ENCODE measurements at places on chromosomes 5 and 9. TPM values are rescaled to one million over a fixed set of nuclear protein-coding genes. Genes with fewer than 3 reads are reported as not detected.

NIPAL4 gene
- not detected for total RNA-seq

C5orf58 gene
- total RNA-seq: not detected

FAM153A gene
- total RNA-seq: not detected

NEUROG1 gene
- total RNA-seq: not detected

ANKRD34B gene
- total RNA-seq: not detected

SPATA31E1 gene
- 0.59 TPM for total RNA-seq

NTNG2 gene
- 0.37 TPM for total RNA-seq

MELK gene
- 38.9 TPM for total RNA-seq

FBP2 gene
- under 0.01 TPM for total RNA-seq

Data from subcutaneous preadipocyte (primary cell).